Brain microvascular endothelial cell (primary cell): ENCODE measurements at places on chromosomes 5 and 9.

DNA sequence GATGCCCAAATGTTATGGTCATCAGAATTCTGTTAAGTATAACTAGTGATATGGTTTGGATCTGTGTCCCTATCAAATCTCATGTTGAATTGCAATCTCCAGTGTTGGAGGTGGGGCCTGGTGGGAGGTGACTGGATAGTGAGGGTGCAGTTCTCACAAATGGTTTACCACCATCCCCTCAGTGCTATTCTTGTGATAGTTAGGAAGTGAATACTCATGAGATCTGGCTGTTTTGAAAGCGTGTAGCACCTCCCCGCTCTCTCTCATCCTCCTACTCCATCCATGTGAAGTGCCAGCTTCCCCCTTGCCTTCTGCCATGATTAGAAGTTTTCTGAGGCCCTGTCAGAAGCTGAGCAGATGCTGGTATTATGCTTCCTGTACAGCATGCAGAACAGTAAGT is 359.5 kb downstream of the TMEM167A start:
- no peak for DNase-seq

GRCh38 chr9:84101964-84102632 is 121.5 kb downstream of the RMI1 start:
- no peak for DNase-seq

DNA sequence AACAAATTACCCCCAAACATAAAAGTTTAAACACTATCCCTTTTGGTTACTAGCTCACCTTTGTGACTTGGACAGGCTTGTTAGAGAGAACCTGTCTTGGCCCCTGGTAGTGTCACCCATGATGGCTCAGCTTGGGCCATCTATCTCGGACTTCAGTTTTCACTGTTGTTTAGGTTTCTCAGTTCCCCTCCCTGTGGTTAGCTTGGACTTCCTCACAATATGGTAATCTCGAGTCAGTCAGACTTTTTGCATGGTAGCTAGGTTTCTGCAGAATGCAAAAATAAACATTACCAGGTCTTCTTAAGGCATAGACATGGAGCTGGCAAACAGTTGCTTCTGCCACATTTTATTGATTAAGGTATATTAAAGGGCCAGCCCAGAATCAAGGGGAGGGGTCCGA is 324.3 kb upstream of the RORB start:
- DNase-seq = no peak

GRCh38 chr9:114049441-114050225 is 28.5 kb downstream of the AMBP start:
- DNase-seq = no peak

DNA sequence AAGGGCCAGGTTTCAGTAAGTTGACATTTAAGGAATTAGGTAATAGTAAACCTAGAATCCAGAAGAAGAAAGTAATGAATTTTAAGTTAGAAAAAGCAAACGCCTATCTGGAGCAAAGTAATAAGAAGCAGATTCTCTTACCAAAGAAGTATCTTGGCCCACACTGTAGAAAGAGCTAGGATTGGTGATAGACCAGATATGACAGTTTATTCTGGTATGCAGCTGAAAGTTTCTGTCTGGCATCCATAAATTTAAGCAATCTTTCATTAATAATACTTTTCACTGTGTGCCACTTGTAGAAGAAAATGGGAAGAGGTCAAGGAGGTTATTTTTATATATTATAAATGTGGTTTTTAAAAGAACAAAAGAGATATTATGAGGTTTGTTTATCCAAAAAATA is 3.0 kb downstream of the RECK start:
- no peak for DNase-seq

DNA sequence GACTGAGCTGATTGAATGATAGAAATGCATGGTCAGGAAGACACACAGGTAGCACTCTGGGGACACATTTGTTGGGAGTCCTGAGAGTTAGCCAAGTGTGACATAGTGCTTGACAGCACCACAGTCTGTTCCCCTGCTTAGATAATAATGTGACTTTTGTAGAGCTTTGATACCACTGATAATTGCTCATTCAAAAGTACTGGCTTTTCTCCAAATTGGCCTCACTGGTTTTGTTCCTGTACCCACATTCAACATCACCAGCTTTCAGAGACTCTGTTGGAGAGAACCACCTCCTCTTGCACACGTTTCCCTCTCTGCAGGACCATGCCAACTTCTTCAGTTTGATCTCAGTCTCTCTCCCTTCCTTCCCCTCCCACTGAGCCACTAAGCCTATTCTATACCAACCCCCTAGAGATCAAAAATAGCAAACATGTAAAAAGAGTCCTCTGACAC is 52.5 kb upstream of the IL7R start:
- DNase-seq = no peak

DNA sequence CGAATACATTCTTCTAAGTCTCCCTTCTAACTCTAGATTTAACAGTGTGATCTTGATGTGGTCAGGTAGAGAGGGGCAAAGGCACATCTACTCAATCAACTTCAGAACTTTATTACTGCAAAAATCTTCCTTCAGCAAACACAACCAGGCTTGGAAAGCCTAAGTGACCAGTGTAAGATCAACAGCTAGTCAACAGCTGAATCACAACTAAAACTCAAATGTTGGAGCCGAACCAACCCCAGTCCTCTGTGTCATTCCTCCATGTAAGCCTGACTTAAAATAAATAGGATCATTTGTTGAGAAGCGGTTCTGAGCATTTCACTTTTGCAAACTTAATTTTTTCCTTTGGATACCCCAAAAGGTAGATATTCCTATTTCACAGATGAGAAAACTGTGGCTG is 352.7 kb downstream of the EBF1 start:
- peak; percentile 32 for DNase-seq

GRCh38 chr5:38719403-38719802 is 126.4 kb upstream of the OSMR start:
- no peak for DNase-seq

DNA sequence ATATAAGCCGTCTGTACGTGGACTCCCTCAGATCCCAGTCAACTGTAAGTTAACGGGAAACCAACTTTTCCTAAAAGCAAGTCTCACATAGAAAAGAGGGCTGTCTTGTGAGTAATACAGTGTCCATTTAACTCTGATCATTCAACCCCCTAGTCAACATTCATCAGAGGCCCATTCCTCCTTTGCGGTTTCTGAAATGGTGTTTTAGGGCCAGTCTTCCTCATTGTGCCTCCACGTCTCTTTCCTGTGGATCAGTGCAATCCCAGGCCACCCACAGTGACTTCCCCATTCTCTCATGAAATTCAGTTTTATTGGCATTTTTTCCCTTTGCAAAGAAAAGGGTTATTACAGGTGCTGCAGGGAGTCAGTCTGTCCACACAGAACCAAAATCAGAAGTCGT is 261.8 kb downstream of the NR3C1 start:
- no peak for DNase-seq

DNA sequence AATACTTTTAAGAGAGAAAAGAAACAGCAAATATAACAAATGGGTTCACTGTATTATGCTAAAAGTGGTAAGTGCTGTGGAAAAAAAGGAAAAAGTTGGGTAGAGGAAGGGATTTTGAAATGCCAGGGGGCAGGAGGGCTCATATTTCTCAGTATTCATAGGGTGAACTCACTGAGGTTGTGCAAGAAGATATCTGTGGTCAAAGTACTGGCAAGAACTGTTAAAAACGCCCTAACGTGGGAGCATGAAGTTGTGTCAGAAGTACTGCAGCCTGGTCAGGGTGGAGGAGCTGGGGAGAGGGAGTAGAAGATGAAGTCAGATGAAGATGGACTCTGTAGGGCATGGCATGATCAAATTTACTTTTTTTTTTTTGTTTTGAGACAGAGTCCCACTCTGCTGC is 31.2 kb upstream of the SLC28A3 start:
- peak; percentile 84 for DNase-seq

DNA sequence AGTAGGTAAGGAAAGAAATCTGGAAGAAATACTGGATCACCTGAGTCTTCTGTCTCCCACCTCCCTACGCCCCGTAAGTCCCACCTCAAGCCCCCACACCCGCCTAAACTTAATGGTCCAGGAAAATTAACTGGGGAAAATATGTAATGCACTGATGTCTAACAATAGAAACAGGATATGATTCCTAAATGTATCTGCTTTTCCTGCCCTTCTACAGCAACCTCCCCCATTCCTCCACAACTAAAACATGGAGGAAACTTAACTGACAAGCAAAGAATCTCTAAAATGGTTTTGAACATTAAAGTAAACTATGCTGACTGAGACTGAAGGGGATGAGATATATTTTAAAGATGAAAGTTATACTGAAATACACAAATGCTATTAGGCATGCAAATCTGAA is 10.4 kb downstream of the RFX3 start:
- DNase-seq = no peak

DNA sequence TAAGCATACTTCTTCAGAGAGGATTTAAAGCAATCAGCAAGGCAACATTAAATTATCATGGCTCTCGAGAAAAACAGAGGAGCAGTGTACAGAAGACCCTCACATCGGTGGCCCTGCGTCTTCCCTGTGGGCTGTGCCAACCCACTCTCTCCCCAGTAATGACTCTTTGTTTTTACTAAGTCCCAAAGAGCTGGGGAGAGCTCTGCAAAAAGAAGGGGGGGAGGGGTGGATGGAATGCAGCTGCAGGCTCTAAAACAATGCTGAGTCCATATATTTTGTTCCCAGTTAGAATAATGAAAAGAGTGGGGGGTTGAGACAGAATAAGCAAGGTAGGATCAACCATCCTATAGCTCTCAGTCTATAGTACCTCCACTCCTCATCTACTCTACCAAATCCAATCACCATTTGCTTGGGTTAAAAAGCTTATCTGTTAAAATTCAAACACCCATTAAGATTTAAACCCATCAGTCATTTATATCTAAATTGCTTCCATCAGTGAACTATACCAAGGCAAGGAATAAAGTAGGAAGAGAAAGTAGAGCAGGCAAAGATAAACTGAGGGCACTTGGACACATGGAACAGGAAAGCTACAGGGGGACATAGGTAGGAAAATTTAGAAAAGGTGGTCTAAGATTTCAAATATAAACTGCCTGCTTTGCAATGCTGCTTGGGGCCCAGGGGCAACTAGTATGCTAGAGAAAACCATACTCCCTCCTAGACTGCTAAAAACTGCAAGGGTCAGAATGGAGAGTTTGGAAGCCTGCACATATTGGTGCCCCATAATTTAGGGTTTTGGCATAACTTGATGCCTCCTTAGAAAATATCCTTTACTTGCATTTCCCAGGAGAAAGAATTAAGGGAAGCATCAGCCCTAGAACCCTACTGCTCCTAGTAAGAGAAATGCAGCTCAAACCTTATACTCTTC is 20.6 kb downstream of the ELL2 start:
- DNase-seq = peak; percentile 40

- DNase-seq = no peak
Measured at GRCh38 chr5:154375329-154376008, 70.3 kb upstream of the SAP30L start.

DNA sequence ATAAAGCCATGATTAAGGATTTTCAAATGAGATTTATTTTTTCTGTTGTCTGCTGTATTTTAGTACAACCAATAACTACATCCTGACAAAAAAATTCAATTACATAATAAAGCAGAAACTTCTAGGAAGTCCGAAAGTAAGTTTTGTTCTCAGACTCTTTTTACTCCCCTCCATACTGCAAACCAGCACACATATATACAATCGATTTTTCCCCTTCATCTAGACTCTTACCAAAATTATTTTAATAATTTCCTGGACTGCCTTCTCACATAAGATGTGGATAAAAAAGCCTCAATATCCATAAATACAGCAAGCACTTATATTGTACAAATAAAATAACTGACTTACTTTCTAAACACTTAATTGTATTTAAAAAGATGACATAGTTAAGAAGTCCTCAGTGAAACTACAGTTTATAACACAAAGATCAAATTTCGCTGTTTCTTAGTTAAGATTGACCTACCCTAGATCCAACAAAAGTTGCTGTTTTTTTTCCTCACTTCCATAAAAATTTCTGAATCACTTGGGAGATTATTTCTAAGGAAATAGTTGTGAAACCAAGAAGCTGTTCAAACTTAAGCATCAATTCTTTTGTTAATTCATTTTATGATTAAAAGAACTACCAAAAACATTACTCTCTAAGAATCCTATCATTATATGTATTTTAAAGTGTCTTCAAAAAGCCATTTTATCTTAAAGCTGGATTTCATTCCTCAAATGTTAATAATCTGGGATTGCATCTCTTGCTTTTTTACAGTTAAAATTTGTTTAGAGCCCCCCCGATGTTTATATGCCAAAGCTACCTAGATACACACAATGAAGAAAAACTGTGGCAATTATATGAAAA is 74.7 kb upstream of the IFNE start:
- DNase-seq = no peak

DNA sequence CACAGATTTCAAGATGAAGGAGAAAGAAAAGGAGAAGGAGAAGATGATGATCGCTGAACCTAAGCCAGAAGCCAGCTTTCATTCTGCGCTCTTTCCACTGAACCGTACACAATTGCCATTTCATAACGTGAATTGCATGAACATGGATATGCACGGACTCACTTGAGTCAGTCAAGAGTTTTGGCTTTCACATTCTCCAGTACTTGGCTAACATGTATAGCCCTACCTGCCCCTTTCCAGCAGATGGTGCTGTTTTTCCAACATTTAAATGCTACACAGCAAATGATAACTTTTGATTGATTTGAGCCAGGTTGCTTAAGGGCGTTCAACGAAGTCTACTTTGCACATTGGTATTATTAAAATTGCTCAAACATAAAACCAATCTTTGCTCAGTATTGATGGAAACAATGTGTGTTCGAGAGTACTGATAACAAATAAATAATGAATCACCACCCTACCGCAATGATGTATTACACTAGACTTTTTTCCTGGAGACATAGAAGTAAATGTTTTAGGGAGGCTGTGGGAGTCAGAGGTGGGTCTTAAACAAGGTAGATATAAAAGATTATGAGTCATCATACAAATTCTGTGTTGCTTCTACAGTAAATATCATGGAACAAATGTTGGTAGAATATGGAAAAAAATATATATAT is 196.4 kb downstream of the TRPM3 start:
- peak; percentile 81 for DNase-seq

DNA sequence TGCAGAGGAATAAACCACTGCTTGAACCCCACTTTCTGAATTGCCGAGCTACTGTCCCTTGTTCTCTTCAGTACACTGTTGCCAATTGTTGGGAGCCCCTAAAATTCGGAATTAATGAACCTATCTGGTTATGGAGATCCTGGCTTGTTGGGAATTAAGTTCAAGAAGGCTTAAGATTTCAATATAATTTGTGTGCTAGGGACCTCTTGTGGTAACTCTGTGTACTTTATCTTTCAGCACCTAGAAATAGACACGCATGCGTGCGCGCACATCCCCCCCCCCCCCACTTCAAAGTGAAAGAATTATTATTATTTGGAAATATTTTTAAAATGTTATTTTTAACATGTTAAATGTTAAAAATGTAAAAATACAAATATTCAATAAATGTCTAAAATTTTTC is 53.3 kb upstream of the FAM169A start:
- peak; percentile 36 for DNase-seq

GRCh38 chr5:104564530-104564929 is 1001.9 kb upstream of the NUDT12 start:
- no peak for DNase-seq
